AG08396 (cell line): ENCODE measurements at places on chromosomes 12 and 14.

GRCh38 chr12:57552306-57552651 is 2.4 kb downstream of the KIF5A start:
- no peak for DNase-seq

DNA sequence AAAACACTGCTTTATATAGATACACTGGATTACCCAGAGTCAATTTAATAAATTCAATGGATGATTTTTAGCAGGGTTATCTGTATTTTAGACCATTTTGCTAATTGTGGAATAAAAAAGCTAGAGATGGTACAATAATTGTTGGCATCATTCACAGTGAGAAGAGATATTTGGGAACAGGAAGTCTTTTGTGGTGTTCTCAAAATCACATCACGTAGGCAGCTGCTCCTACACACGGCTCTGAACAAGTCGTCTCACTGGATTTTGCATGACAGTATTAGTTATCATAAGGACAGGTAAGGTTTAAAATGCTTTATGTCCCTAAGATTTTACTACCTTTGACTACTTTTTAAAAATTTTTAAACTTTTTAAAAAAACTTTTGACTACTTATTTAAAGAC is 52.0 kb downstream of the PAPLN start:
- no peak for DNase-seq

GRCh38 chr12:51392556-51393237 is 1.5 kb upstream of the GALNT6 start:
- DNase-seq: no peak

- DNase-seq: no peak
Observed at GRCh38 chr12:39628836-39629235, 9.2 kb upstream of the ABCD2 start.

GRCh38 chr12:90791445-90791844 is 163.5 kb downstream of the CCER1 start:
- DNase-seq: no peak

DNA sequence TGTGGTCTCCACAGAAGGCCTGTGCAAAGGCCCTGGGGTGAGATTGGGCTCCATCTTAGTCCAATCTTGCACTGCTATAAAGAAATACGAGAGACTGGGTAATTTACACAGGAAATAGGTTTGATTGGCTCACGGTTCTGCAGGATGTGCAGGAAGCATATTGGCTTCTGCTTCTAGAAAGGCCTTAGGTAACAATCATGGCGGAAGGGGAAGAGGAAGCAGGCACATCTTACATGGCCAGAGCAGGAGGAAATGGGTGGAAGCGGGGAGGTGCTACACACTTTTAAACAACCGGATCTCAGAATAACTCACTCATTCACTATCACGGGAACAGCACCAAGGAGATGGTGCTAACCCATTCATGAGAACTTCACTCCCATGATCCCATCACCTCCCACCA is 55.4 kb downstream of the FAR2 start:
- DNase-seq: no peak

DNA sequence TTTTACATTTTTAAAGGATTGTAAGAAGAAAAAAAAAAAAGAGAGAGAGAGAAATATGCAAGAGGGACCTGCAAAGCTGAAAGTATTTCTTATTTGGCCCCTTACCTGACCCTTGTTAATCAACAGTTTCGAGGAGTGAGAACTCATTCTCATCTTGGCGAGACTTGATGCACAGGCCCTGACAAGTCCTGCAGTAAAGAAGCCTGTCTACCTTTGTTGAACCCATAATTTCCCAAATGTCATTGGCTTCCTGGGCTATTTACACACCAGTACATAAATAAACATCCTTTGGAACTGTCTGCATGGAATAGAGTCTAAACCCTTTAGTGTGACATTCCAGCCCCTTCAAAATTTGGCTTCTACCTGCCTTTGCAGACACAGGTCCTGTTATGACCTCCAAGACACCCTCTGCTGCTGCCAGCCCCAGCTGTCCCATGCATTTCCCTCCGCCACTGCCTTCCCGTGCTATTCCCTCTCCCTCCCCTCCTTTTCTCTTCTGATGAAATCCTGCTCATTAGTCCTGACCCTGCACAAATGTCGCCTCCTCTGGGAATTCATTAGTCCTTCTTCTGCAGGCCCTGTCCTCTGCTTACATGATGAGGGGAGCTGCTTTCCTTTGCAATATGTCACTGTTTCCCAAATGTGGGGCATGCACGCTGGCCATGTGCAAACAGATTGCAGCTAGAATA is 35.1 kb downstream of the MYL2 start:
- DNase-seq: no peak

DNA sequence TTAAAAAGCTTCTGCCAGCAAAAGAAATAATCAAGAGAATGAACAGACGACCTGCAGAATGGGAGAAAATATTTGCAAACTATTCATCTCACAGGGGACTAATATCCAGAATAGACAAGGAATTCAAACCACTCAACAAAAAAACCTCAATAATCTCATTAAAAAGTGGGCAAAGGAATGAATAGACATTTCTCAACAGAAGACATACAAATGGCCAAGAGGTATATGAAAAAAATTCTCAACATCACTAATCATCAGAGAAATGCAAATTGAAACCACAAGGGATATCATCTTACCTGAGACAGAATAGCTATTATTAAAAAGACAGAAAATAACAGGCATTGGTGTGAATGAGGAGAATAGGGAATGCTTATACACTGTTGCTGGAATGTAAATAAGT is 270.0 kb downstream of the DACT1 start:
- no peak for DNase-seq

- DNase-seq: peak; percentile 92
Observed at GRCh38 chr12:106247674-106248311, at the start of gene CKAP4. TSS of gene CKAP4 (minus strand) at chr12:106248020. CDS start at chr12:106247851, 169 bp downstream.

- DNase-seq: peak; percentile 54
Observed at GRCh38 chr12:64252681-64253080, 30.6 kb upstream of the KICS2 start.

DNA sequence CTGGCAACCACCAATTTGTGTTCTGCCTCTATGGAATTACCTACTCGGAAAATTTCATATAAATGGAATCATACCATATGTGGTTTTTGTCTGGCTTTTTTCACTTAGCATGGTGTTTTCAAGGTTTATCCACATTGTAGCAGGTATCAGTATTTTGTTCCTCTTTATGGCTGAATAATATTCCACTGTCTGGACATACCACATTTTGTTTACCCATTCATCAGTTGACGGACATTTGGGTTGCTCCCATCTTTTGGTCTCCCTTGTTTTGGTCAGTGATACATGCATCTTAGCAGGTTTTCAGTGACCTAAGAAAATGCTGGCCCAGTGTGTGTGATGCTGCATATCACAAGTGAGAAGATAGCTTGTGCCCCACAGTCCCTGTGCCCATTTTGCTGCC is 21.2 kb downstream of the CALM1 start:
- DNase-seq: no peak

- no peak for DNase-seq
Observed at GRCh38 chr14:56889705-56890104, 79.4 kb upstream of the OTX2 start.

DNA sequence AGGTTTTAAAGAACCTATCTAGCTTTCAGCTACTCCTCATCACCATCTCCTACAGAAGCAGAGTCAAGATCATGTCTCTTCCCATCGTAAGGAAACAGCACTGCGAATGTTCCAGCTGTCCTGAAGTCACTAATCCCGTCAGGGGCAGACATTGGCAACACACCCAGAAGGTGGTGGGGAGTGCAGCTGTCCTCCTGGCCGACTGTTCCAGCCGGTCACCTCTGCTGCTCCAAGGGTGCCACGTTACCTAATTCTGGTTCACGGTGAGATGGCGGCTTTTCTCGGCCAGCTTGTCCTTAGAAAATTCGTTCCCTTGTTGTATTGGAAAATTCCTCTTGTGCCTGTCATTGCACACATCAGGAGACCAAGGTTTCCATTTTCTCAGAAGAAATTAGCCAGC is 196.2 kb downstream of the ZFP36L1 start:
- DNase-seq: no peak

GRCh38 chr12:26941215-26941594 is 2.9 kb downstream of the FGFR1OP2 start:
- no peak for DNase-seq

DNA sequence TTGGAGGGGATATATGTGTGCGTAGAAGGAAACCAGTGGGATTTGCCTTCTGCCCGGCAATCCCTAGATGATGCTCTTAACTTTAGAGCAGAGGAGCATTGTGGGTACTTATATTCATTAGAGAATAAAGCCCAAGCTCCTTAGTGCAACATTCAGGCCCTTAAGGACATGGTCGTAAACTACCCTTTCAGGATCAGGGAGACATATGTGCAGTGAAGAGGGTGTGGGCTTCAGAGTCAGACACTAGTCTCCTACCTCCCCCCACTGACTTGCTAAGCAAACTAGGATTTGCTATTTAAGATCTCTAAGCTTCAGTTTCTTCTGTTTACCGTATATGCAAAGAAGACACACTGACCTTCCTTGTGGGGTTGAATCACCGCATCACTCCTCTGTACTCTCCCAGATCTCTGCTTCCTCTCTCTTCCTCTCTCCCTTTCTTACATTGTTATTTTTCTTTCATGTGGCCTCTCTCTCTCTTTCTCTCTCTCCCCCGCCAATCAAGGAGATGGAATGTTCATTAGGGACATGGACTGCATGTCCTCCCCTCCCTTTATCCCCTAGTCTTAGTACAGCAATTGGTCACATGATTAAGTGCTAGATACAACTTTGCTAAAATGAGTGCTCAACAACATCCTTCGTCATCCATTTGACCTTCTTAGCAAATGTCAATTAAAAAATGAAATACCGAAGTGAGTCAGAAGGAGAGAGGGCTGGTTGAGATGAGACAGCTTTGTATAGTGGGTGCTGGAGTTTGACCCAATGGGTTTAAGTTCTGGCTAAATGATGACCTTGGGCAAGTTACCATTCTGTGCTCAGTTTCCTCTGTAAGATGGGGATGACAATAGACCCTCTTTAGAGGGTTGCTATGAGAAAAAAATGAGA is 91.7 kb downstream of the TMX1 start:
- no peak for DNase-seq

DNA sequence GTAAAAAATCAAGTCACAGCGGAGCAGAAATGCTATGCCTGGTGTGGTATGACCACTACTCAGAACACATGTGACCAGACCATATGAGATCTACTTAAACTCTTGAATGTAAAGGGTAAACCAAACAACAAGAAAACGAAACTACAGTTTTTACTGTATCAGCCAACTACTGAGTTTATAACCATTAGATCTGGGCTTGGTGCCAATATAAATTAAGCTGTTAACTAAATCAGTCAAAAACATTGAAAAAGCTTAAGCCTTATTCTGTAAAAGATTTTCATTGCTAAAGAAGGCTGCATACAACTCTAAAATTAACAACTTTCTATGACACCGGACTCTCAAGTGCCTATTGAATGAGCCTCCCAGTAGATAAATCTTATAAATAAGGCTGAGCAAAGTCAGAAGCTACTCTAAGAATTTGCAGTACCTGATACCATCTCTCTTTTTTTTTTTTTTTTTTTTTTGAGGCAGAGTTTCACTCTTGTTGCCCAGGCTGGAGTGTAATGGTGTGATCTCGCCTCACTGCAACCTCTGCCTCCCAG is 35.4 kb downstream of the SPTLC2 start:
- DNase-seq: no peak

- peak; percentile 64 for DNase-seq
Observed at GRCh38 chr14:103724116-103724515, 8.5 kb downstream of the ZFYVE21 start.

DNA sequence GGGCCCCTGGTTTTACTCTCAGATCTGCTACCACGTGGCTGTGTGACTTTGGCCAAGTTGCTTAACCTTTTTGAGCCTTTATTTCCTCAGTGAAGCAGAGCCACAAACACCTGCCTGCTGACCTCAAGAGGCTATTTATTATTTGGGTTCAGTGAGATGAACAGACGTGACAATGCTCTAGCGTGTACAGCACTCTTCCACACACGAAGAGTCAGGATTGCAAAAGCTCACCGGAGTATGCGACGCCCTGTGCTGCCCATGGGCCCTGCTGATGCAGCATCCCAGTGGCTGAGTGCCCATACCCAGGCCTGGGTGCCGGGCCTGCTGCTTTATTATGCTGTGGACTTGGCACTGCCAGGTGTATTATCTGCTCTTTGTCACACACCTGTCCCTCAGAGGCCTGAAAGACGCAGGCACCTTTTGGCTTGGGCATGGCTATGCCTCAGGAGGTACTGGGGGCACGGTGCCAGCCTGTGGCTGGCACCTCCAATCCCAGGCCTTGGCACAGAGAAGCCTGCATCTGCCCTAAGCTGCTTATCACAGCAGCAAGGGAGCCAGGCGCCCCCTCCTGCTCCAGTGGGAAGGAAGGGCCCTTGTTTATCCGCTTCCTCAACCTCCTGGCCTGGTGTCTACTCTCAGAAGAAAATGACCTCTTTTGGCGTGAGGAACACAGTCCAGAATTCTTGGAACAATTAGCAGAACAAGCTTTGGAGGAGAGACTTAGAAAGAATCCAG is 22.3 kb upstream of the TC2N start:
- DNase-seq: no peak
